ENCODE measurements at places on chromosomes 2 and 18. TPM values are rescaled to one million over a fixed set of nuclear protein-coding genes. Genes with fewer than 3 reads are reported as not detected.

DNA sequence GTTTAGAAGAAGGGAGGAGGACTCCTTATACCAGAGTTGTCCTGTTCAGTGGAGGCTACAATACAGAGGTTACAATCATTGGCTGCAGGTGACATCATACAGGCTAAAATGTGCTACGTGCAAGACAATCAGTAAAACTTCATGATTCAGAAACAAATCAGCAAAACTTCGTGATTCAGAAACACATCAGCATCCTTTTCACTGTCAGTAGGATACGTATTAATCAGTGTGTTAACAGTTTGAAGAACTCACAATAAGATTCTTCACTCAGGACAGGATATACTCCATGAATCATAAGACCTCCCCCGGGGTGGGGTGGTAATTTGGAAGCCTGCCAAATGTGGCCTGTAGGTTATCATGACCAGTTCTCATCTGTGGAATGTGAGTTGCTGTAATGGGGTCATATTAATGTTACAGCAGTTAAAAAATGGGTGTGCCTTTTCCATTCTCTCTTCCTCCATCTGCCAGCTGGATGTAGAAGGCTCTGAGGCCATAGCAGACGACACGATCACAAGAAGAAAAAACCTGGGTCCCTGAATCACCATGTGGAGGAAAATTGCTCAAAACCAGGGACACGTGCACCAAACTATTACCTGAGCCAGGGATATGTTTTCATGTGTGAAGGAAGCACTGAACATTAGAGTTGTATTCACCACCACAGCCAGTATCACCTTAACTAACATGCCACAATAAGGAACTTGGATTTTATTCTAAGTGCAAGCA, 134.8 kb upstream of the CREB1 start:
- no peak for DNase-seq

GRCh38 chr2:15059870-15060512, 427.5 kb downstream of the LRATD1 start:
- no peak for DNase-seq

DNA sequence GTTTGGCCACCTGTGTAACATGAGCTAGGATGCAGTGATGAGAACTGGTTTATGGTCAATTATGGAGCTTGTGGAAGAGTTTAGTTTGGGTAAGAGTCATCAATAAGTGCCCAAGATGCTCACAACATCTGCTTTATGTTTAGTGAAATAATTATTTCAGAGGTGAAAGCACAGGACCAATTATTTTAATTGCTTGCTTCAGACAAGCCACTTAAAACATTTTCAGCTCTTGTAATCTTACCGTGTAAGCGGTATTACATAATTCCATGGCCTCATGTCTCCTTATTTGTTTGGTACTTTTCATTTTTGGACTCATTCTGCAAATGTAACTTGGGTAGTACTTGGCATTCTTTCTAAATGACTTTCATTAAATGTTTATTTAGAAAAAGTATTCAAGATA, 5.4 kb downstream of the B3GNT2 start:
- no peak for DNase-seq

GRCh38 chr18:63105636-63106316, 213.8 kb downstream of the BCL2 start:
- DNase-seq, result no peak

DNA sequence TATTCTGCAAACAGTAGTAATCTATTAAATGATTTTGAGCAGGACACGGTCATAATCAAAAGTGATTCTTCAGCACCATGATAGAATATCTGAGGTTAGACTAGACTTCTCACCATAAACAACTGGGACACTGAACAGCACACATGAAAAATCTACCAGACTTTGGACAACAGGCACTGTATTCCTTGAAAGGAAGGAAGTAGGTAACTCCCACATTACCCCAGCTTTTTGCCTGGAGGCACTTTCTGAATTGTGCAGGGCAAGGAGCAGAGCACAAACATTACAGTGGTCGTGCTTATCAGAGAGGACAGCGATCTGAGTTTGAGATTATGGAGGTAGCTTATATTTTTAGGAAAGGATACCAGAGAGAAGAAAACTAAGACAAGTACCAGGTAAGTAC, 25.3 kb upstream of the IL1RL1 start:
- no peak for DNase-seq

GRCh38 chr2:113873867-113874266, 16.0 kb upstream of the ACTR3 start:
- no peak for DNase-seq

Gene STK36
- 75.6 TPM for polyA plus RNA-seq

Gene RGPD3
- polyA plus RNA-seq, result 0.27 TPM

Gene RSAD2
- 5.8 TPM for polyA plus RNA-seq

Gene PHLPP1
- polyA plus RNA-seq, result 9.2 TPM
